ENCODE measurements at places on chromosomes 7 and 10. TPM values are rescaled to one million over a fixed set of nuclear protein-coding genes. Genes with fewer than 3 reads are reported as not detected.

- H3K27me3 ChIP-seq, result no peaks in the 10 kb centered on the region
- no peak for ATAC-seq
- no peak overlapping the region for H3K4me3 ChIP-seq
- H3K4me1 ChIP-seq, result peaks cover 20% of the 10 kb centered on the region
Measured at GRCh38 chr10:77920495-77920894, 6.1 kb downstream of the DLG5 start.

DNA sequence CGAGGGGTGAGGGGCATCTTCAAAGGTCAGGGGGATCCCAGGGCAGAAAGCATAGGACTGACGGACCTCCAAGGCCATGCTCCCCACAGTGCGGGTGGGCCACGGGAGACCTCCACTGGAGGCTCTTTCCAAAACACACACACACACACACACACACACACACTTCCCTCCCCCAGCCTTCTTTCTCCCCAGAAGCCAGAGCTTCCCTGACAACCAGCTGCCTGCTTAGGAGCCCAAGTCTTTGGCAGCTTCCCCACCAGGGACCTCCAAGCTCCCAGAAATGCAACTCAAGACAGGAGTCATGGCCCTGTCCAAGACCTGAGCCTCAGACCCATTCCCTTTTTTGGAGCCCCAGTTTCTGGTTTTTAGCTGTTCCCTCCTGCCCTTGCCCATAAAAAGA, 710 bp upstream of the C10orf105 start:
- no peaks in the 10 kb centered on the region for H3K36me3 ChIP-seq
- H3K4me3 ChIP-seq, result no peak overlapping the region
- ATAC-seq, result no peak
- peaks cover 46% of the 10 kb centered on the region for H3K4me1 ChIP-seq
- H3K27me3 ChIP-seq, result no peaks in the 10 kb centered on the region

GRCh38 chr10:24446739-24447138, 237.8 kb downstream of the KIAA1217 start:
- no peak for ATAC-seq
- H3K36me3 ChIP-seq, result peaks cover 5% of the 10 kb centered on the region
- no peaks in the 10 kb centered on the region for H3K4me1 ChIP-seq
- H3K27ac ChIP-seq, result no peak overlapping the region
- no peaks in the 10 kb centered on the region for H3K27me3 ChIP-seq

- H3K27ac ChIP-seq, result no peak overlapping the region
- H3K4me1 ChIP-seq, result no peaks in the 10 kb centered on the region
- H3K27me3 ChIP-seq, result no peaks in the 10 kb centered on the region
- peaks cover 4% of the 10 kb centered on the region for H3K36me3 ChIP-seq
- H3K4me3 ChIP-seq, result no peak overlapping the region
Measured at GRCh38 chr7:82098414-82098813, 328.6 kb upstream of the HGF start.

DNA sequence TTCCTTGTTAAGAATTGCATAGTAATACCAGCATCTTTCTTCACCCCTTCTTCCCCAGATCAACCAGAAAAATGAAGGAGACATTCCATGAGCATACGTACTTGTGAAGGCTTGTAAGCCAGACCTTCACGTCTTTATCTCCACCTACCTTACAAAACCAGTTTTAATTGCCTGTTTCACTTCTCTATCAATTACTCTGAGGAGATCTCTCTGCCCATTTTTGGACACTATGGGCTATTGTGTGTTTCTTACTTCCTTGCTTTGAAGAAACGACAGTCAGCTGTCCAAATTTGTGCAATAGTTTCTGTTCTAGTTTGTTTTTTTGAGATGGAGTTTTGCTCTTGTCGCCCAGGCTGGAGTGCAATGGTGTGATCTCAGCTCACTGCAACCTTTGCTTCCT, 349.7 kb upstream of the MBL2 start:
- H3K4me3 ChIP-seq, result no peak overlapping the region
- no peaks in the 10 kb centered on the region for H3K27me3 ChIP-seq
- no peaks in the 10 kb centered on the region for H3K36me3 ChIP-seq
- H3K4me1 ChIP-seq, result no peaks in the 10 kb centered on the region
- no peak overlapping the region for H3K27ac ChIP-seq

- H3K27me3 ChIP-seq, result no peaks in the 10 kb centered on the region
Measured at GRCh38 chr10:79070606-79071395, 2.0 kb downstream of the ZMIZ1 start.

DNA sequence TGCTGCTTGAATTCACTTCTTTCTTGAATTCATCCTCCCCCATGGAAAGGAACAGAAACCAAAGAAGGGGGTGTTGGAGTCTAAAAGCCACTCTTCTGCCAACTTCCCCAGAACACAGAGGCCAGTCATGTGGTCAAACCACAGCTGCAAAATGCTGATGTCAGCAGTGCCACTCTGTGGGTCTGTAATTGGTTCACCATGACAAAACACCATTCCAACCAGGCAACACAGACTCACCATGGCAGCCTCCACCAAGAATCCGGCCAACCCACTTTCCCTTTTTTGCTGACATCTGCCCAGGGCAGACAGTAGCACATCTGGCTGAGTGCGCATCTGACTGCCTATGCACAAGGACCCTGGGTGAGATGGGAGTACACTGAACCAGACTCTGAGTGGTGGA, 16.8 kb downstream of the OSBPL3 start:
- H3K36me3 ChIP-seq, result no peaks in the 10 kb centered on the region
- H3K4me1 ChIP-seq, result no peaks in the 10 kb centered on the region
- H3K27ac ChIP-seq, result no peak overlapping the region
- H3K27me3 ChIP-seq, result no peaks in the 10 kb centered on the region
- H3K4me3 ChIP-seq, result no peak overlapping the region

Gene PLXDC2
- total RNA-seq, result 38.9 TPM

Gene CASP2
- total RNA-seq, result 12.8 TPM

Gene MYL10
- not detected for total RNA-seq
